ENCODE measurements at places on chromosomes 13 and 19.

GRCh38 chr13:29607465-29607864 lies 12.0 kb upstream of the SLC7A1 start:
- DNase-seq, result no peak

- no peak for DNase-seq
Observed at GRCh38 chr13:64718116-64718515, 2512.0 kb downstream of the PCDH9 start.

GRCh38 chr19:10193790-10194499 lies 808 bp downstream of the DNMT1 start:
- no peak for DNase-seq

- DNase-seq, result peak; percentile 79
Observed at GRCh38 chr13:99702687-99703319, 201.5 kb downstream of the TM9SF2 start.

DNA sequence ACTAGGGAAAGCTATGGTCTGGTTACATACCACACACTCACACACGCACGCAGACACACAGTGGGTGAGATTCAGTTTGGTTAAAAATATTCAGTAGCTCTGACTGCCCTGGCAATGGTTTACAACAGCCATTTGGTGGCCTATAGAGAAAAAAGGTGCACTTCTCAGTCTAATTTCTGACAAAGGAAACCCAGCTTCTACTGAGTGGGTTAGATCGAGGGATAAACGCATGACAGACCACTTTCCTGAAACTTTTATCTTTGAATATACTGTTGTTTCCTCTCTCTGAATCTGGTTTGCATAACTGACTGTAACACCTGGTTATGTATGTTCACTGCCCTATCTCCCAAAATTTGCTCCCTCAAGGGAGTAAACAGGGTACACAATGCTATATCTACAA lies 2.5 kb downstream of the LIG4 start:
- no peak for DNase-seq

DNA sequence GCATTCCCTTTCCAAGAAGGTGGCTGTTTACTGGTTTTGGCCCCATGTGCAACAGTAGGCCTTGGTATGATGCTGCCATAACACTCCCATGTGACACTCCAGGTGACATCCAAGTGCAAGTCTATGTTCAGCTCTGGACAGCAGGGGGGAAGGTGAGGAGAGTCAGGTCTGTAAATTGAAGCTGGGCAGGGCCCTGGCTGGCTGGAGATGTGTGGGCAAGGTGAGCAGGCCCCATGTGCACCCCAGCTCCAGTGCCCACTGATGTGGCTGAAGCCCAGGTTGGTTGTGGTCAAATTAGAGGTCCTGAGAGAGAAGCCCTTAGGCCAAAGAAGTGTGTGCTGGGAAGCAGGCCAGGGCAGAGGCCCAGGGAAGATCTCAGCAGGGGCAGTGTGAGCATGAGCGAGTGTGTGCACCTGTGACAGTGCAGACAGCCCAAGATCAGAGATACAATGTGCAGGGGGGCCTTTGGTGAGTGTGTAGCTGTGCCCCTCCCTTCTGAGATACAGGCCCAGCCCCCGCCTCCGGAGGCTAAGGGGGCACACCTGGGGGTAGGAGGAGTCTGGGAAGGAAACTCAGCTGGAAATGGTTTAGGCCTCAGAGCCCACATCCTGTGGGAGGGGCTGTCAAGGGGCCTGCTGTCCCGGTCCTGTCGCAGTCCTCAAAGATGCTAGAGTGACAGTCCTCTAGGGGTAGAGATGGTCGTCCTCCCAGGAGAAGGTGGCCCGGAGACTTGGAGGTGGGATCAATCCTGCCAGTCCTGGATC lies 18.6 kb downstream of the DEDD2 start:
- DNase-seq, result peak; percentile 84

Data from endodermal cell (in vitro differentiated cells).